ENCODE measurements at places on chromosomes 13 and 19.

DNA sequence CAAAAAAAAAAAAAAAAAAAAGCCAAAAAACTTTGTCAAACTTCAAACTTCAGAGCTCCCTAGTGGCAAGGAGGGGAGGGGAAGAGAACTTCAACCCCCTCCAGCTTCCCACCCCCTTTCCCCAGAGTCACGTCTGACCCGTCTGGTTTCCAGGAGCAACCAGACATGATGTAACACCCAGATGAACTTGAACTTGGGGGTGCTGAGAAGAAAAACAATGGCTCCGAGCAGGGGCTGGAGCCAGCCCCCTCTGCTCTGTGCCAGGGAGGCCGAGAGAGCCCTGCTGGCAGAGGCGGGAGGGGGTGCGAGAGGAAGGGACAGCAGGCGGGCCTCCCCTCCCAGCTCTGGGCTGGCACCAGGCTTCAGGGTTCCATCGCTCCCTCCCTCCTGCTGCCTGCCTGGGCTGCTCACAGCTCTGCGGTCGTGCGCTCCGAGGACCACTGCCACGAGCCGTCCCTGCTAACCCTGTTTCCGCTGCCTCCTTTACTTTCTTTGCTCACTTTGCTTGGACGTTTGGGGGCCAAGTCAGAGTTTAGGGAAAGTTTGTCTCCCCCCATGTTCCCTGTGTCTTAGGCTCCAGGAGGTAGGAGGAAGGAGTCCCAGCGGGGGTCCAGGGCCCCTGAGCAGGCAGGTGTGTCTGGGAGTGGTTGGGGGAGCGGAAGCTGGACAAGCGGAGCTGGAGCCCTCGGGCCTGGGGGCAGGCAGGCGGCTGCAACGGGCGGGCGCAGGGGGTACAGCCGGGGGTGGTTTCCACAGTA is 11.1 kb downstream of the LYL1 start:
- peak; percentile 86 for DNase-seq

DNA sequence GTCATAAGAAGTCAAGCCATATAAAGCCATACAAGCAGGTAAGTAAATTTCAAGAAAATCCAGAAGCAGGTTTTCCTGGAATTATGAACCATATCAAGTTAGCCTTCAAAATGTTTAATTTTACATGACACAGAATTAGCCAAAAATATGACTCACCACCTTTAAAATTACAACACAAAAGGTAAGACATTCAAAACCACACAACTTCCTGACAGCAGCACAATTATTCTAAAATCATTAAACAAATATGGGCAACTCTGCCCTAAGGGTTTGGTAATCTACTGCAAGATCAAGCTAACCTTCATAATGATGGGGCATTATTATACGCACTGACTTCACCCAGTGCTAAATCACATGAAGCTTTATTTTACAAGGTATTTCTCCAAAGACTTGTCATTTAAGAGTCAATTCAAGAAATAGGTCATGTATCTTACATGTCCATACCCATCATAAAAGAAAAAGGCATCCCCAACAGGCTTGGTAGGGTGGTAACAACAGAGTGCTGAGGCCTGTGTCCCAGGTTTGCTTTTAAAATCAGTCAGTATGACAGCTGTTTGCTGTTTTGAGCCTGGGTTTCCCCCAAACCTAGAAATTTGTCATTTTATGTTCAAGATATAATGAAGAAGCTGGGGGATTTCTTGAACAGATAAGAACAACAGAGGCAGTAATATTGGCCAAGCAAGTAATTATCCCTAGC is 15.2 kb downstream of the RCBTB1 start:
- no peak for DNase-seq

DNA sequence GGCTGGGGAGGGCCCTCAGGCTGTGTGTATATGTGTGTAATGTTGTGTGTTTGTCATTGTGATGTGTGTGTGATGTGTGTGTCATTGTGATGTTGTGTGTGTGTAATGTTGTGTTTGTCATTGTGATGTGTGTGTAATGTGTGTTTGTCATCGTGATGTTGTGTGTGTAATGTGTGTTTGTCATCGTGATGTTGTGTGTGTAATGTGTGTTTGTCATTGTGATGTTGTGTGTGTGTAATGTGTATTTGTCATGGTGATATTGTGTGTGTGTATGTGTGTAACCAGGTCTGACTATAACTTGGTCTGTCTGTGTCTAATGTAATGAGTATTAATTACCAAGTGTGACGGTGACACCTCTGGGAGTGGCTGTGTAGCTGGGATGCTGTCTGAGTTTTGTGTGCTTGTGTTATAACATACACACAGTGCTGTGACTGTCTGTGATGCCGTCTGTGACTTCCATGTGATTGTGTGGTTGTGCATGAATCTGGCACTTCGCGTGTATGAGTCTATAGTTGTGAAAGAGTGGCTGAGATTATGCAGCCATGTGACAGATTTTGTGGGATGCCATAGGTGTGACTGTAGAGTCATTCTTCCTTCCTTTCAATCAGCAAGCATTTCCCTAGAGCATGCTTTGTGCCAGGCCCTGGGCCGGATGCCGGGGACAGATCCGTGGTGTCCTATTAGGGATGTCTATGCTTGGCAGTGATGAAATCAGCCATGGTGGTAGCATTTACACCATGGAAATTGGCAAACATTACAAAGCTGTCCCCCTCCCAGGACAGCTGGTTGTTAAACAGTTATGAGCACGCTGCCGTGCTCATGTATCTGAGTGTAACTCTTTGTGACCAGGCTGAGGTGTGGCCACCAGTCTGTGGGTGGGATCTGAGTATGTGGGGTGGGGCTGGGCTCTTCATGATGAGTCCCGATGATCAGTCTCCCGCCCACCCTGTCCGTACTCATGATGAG is 6.4 kb downstream of the TNFSF14 start:
- no peak for DNase-seq

DNA sequence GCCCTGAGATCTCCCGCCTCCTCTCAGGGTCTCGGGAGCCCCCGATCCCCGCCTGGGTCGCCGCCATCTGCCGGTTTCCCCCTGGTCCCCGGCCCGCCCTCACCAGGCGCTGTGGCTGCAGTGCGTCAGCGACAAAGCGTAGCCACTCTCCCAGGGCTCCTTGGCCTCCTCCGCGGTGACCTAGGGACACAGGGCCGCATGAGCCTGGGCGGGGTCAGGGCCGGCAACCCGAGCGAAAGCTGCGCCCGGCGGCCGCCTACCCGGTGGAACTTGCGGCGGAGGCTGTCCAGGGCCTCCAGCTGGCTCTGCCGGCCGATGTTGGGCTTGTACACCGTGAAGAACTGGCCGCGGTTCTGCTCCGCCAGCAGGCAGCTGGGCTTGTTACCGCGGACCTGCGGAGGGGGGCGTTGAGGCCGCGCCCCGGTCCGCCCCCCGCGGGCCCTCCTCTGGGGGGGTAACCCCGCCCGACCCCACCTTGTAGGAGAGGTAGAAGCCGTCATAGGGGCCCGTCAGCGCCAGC is 5.3 kb downstream of the GPX4 start:
- DNase-seq, result no peak

DNA sequence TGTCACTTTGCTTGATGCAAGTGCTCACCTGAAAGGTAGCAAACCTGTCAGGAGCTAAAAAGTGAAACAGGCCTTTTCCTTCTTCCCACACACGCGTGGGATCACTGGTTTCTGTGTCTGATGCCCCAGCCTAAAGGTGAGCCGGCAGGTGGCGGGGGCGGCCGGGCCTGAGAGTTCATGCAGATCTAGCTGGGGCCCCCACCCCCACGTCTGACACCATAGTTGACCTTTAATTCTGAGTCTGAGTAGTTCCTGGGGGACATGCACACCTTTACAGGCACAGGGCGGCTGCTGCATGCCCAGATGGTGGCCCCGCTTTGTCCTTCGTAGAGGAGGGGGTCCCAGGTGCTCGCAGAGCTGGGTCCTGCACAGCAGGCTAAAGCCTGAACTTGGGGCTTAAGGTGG is 345.3 kb downstream of the TEX29 start:
- no peak for DNase-seq

- no peak for DNase-seq
These were observed 10.3 kb upstream of the ZNF492 start for GRCh38 chr19:22623841-22624221.

DNA sequence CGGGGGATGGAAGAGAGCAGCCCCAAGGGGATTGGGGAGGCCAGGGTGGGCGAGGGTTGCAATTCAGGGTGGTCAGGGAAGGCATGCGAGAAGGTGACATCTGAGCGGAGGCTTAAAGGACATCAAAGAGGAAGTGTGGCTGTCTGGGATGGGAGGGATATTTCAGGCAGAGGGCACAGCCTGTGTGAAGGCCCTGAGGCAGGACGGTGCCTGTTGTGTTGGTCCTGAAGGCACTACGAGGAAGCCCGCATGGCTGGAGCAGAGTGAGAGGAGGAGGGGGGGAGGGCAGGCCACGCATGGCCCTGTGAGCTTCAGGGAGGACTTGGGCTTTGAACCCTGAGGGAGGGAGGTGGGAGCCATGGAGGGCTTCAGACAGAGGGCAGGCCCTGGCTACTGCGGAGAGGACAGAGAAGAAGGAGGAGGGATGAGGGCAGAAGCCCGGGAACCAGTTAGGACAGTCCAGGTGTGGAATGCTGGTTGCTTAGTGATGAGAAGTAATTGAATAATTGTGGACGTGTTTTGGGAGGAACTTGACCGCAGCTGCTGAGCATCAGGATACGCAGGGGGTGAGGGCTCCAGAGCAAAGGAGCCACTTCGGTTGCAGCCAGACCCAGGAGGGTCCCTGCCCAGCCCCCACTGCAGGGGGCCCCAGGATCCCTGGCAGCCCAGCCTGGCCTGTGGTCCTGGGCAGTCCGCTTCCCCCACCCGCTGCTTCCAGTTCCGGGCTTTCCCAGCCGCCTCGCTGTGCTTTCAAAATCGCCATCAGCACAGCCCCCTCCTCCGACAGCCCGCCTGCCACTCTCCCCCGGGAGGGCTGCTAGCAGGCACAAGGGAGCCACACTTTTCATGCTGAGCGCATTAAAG is 6.2 kb downstream of the TLE6 start:
- peak; percentile 6 for DNase-seq

- no peak for DNase-seq
These were observed 18.7 kb upstream of the EID2 start for GRCh38 chr19:39558624-39559117.

- DNase-seq, result no peak
These were observed 68.8 kb downstream of the LMO7 start for GRCh38 chr13:75704927-75705288.

DNA sequence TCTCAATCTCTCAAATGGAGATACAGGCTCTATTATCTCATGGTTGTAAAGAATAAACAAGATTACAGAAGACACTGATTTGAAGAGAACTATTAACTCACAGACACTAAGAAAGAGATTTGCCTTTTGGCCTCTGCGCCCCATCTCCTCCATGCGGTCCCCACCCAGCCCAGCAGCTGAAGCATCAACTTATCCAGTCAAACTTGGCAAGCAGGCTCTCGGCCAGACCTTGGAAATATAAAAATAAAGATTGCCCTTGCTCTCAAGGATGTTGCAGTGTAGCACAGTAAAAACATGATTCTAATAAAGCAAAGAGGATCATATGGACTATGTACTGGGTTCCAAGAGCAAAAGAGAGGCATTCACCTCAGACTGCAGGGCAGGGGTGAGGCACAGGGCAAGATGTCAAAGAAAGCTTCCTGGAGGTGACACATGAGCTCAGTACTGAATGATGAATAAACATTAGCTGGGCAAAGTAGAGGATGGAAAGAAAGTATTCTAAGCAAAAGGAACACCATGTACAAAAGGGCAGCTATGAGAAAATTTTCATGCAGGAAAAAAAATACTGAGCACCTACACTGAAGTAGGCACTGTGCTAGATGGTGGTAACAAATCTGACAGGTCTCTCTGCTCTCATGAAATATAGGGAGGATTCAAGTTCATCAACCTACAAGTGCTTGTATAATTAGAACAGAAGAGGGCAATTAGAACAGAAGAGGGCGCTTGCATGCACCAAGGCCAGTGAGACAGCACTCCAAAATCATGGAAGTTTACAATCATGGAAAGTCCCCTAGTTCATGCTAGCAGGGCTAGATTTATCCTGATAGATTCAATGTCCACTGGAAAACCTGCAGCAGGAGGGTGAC is 85.0 kb downstream of the SACS start:
- no peak for DNase-seq

DNA sequence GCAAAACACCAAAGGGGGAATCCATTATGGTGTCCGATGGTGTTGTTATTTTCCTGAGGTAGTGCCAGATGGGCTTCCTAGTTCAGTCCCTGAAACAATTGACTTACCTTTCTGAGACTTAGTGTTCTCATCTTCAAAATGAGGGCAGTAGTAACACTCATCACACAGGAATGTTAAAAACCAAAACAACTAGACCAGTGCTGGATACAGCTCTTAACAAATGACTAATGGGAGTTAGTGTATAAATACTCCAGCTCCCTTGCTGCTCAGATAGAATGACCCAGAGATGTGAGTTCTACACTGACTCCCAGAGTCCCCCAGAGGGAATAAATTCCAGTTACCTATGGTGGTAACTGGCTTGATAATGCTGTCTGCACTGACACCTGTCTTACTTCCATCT is 49.9 kb downstream of the MBD3L2B start:
- DNase-seq, result no peak

GRCh38 chr13:99371956-99372355 is 64.8 kb upstream of the GPR183 start:
- DNase-seq, result peak; percentile 49

DNA sequence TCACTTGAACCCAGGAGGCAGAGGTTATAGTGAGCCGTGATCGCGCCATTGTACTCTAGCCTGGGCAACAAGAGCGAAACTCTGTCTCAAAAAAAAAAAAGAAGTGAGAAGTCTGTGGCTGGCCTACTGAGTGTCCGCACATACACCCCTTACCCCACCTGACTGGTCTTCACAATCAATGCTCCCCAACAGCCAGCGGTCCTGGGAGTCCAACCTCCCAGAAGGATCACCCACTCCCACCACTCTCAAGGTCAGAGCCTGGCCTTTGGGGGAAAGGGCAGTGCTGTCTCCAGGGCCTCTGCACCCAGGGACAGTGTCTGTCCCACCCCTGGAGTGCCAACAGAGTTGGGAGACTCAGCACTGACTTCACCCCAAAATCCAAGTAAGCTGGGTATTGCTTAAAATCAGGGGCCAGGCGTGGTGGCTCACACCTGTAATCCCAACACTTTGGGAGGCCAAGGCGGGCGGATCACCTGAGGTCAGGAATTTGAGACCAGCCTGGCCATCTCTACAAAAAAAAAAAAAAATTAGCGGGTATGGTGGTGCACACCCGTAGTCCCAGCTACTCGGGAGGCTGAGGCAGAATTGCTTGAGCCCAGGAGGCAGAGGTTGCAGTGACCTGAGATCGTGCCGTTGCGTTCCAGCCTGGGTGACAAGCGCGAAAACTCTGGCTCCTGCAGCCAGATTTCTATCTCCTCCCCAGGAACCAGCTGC is 2.3 kb upstream of the CD320 start:
- DNase-seq, result no peak

GRCh38 chr13:25709088-25709487 is 337.3 kb downstream of the ATP8A2 start:
- DNase-seq, result no peak

- DNase-seq, result no peak
These were observed 16.1 kb upstream of the SACS start for GRCh38 chr13:23449398-23450162.

- DNase-seq, result no peak
These were observed 49.2 kb downstream of the GADD45B start for GRCh38 chr19:2524840-2525723.

GRCh38 chr13:110312339-110313031 is 5.4 kb downstream of the COL4A2 start:
- no peak for DNase-seq

GRCh38 chr13:20519875-20520274 is 5.8 kb downstream of the CRYL1 start:
- no peak for DNase-seq

- DNase-seq, result no peak
These were observed 82.0 kb downstream of the SIPA1L3 start for GRCh38 chr19:37988758-37989635.

All from pons (tissue), 1 donor.